Calu3 (cell line): ENCODE measurements at places on chromosomes 2 and 18. TPM values are rescaled to one million over a fixed set of nuclear protein-coding genes. Genes with fewer than 3 reads are reported as not detected.

DNA sequence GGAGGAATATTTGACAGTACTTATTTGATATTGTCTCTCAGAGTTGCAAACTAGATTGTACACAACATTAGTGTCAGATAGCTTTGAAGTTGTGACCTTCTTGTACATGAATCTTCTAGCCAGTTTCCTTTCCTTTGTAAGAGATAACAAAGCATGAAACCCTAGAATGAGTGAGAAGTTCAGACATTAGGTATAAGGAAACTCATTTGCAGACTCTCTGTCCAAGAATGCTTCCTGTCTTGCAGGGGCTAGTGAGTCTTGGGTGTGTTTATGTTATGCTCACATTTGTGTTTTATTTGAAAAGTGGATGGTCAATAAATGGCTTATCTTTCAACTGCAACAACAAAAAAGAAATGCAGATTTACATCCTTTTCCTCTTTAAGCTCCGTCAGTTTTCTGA is 1.4 kb downstream of the BOD1L2 start:
- peaks cover 22% of the 10 kb centered on the region for H3K4me1 ChIP-seq
- no peaks in the 10 kb centered on the region for H3K27me3 ChIP-seq
- H3K4me3 ChIP-seq = no peak overlapping the region
- no peaks in the 10 kb centered on the region for H3K36me3 ChIP-seq

DNA sequence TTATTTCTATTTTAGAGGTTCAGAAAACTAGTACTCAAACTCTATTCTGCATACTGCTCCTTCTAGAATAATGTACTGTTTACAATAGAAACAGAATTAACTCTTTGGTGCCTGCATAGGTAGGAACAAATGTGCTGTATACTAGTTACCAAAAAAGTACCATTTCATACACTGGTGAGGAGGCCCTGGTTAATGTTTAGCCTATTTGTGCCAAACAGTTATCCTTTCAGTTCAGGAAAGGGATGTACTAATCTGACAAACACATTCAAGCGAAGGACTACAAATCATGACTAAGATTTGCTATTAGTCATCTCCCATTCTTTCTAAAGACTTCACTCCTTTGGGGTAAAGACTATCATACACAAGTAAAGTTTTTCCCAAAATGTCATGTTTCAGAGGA is 47.4 kb downstream of the EXOC6B start:
- H3K27me3 ChIP-seq = no peaks in the 10 kb centered on the region
- no peak overlapping the region for H3K4me3 ChIP-seq
- H3K36me3 ChIP-seq = no peaks in the 10 kb centered on the region
- DNase-seq = no peak
- peaks cover 30% of the 10 kb centered on the region for H3K4me1 ChIP-seq

DNA sequence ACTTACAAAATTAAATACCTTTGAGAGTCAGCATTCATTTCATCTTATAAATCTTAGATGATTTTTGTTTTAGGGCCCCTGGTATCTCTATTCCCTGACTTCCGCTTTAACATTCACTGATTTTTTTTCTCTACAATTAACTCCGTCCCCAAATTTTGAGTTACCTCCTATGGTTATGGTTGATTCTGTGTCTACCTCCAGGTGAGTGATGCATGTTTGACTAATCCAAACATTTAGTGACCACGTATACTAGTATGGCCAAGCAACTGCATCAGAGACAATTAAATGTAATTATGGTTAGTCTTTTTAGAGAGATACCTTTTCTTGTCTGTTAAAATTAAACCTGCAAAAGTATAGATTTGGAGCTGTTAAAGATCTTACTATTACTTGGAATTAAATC is 120.3 kb downstream of the CCDC102B start:
- no peak overlapping the region for H3K27ac ChIP-seq
- no peak for DNase-seq
- H3K4me3 ChIP-seq = no peak overlapping the region
- no peaks in the 10 kb centered on the region for H3K36me3 ChIP-seq

- peak overlapping the region; percentile 97 for H3K27ac ChIP-seq
- peak overlapping the region; percentile 73 for H3K4me3 ChIP-seq
- H3K27me3 ChIP-seq = no peaks in the 10 kb centered on the region
- H3K4me1 ChIP-seq = peaks cover 29% of the 10 kb centered on the region
- DNase-seq = no peak
Measured at GRCh38 chr2:47109007-47109375, 46.1 kb downstream of the STPG4 start.

- H3K4me1 ChIP-seq = no peaks in the 10 kb centered on the region
- peak; percentile 53 for DNase-seq
- no peaks in the 10 kb centered on the region for H3K27me3 ChIP-seq
- no peak overlapping the region for H3K27ac ChIP-seq
- no peak overlapping the region for H3K4me3 ChIP-seq
Measured at GRCh38 chr2:64799592-64800252, 146.0 kb upstream of the SERTAD2 start.

GRCh38 chr2:39265315-39265714 is 21.5 kb upstream of the CDKL4 start:
- peaks cover 17% of the 10 kb centered on the region for H3K36me3 ChIP-seq
- H3K4me1 ChIP-seq = no peaks in the 10 kb centered on the region
- no peak overlapping the region for H3K4me3 ChIP-seq

- no peaks in the 10 kb centered on the region for H3K36me3 ChIP-seq
Measured at GRCh38 chr2:30656079-30656478, 151.2 kb downstream of the CAPN13 start.

- no peak for DNase-seq
- H3K27me3 ChIP-seq = no peaks in the 10 kb centered on the region
- H3K4me3 ChIP-seq = no peak overlapping the region
- H3K4me1 ChIP-seq = no peaks in the 10 kb centered on the region
- no peak overlapping the region for H3K27ac ChIP-seq
Measured at GRCh38 chr2:65204461-65205210, 23.0 kb upstream of the ACTR2 start.

- H3K4me3 ChIP-seq = no peak overlapping the region
- no peaks in the 10 kb centered on the region for H3K27me3 ChIP-seq
- peaks cover 44% of the 10 kb centered on the region for H3K36me3 ChIP-seq
- no peak overlapping the region for H3K27ac ChIP-seq
- no peak for DNase-seq
- H3K4me1 ChIP-seq = no peaks in the 10 kb centered on the region
Measured at GRCh38 chr2:240524963-240525718, 32.6 kb downstream of the ANKMY1 start.

- DNase-seq = no peak
- H3K4me1 ChIP-seq = no peaks in the 10 kb centered on the region
- H3K27me3 ChIP-seq = no peaks in the 10 kb centered on the region
- H3K4me3 ChIP-seq = peak overlapping the region; percentile 94
- peaks cover 21% of the 10 kb centered on the region for H3K36me3 ChIP-seq
Measured at GRCh38 chr2:175166216-175166824, 1.7 kb downstream of the ATF2 start.

DNA sequence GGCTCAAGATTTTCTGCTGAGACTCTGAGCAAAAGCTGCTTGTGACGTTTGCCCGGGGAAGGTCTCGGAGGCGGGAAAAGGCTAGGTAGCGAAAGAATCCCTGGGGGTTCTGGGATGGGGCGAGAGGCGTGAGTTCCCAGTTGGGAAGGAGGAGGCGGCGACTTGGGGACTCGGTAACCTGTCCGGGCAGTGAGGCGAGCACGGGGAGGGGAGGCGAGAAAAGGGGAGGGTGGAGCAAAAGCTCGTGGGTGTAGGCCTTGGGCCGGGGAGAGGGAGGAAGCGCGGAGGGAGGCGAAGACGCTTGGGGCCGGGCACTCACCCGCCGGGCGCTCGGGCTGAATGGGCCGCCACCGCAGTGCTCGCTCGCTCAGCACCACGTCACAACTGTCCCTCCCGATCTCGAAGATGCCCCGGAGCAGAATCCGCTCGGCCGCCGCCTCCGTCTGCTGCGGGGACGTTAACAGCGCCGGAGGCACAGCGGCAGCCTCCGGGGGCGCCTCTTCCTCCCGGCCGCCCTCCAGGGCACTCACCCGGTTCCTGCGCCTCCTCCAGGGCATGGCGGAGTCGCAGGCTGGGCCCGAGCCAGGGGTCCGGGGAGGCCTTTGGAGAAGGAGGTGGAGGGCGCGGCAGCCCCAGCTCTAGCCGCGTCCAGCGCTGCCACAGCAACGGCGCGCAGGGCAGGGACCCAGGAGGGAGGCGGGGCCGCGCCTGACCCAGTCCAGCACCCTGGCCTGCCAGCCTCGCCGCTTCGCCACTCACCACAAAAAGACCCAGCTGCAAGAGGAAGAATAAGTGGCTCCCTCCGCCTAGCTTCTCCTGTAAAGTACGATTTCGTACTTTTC is at the start of gene CERKL:
TSS of gene CERKL (minus strand) at position 656 of the 842 bp plus-strand sequence. CDS start at position 557, 99 bp downstream.
- peaks cover 10% of the 10 kb centered on the region for H3K4me1 ChIP-seq
- H3K4me3 ChIP-seq = peak within 1 kb of the TSS; percentile 88
- peaks cover 14% of the 10 kb centered on the region for H3K36me3 ChIP-seq
- peak; percentile 83 for DNase-seq

GRCh38 chr2:216119146-216119545 is 10.0 kb downstream of the XRCC5 start:
- peaks cover 28% of the 10 kb centered on the region for H3K4me1 ChIP-seq
- DNase-seq = no peak
- no peak overlapping the region for H3K27ac ChIP-seq

DNA sequence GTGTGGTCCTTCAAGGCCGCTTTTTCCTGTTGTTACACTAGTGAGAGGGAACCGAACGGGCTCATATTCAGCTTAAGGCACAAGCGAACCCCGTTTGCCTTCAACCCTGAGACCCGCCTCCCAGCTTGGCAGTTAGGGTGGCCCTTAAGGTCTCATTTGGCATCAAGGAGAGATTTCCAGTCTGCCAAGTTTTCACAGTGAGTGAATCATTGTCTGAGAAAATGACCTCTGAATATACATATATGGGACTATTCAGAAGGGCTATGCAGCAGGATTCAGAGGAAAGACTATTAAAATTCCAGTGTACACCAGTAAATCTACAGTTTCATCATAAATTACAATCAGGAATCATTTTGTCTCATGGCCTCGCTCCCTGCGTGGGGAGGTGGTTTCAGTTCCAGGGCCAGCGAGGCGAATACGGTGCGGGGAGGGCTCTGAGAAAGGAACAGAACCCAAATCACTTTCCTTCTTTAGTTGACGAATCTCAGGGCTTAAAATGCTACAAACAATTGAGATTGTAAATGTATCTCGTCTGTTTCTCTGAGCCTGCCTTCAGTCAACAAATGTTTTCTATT is 231.4 kb downstream of the FAM210A start:
- no peak overlapping the region for H3K27ac ChIP-seq
- H3K36me3 ChIP-seq = no peaks in the 10 kb centered on the region
- H3K4me1 ChIP-seq = no peaks in the 10 kb centered on the region
- DNase-seq = no peak

DNA sequence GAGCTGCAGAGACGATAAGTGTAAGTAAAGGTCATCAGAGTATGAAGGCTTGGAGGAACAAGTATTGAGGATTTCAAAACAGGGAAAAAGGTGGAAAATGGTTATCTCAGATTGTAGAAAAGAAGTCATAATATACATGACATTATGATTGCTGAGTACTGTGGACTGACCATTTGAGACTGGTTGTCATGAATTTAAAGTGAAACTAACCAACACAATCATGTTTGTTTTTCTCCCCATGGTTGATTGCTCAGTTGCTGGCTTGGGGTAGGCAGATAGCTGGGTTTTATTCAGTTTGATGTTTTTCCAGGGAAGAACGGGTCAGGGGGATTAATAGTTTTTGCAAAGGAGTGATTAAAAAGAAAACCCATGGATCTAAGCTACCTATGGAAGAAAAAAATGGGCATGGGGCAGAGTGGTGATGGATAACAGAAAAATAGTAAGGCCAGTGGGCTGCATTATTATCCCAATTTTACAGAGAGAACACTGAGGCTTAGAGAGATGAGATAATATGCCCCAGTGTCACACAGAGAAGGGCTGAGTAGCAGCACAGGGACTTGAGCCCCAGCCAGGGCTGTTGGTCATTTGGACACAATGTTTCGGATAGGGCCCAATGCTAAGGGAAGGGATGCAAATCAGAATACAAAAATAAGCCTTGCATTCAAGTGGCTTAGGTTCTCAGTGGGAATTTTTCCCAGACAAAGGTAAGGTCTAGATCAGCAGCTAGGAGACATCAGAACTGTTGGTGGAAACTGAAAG is 885.7 kb downstream of the DCC start:
- no peaks in the 10 kb centered on the region for H3K36me3 ChIP-seq
- H3K27ac ChIP-seq = no peak overlapping the region
- H3K4me1 ChIP-seq = no peaks in the 10 kb centered on the region
- H3K4me3 ChIP-seq = no peak overlapping the region
- DNase-seq = no peak

DNA sequence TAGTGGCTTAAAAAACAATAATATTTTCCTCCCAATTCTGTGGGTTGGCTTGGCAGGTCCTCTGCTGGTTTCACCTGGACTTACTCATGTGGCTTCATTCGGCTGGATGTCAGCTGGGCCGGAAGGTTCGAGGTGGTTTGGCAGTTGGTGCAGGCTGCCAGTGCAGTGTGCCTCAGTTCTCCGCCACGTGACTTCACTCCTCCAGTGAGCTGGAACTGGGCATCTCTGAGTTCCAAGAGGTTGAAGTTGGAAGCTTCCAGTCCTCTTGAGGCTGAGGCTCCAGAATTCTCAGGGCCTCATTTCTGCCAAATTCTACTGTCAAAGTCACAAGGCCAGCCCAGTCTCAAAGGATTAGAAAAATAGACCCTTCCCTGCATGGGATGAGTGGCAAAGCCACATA is 83.4 kb upstream of the B3GNT7 start:
- H3K27me3 ChIP-seq = no peaks in the 10 kb centered on the region
- H3K27ac ChIP-seq = no peak overlapping the region
- no peak overlapping the region for H3K4me3 ChIP-seq
- H3K4me1 ChIP-seq = peaks cover 2% of the 10 kb centered on the region
- H3K36me3 ChIP-seq = peaks cover 5% of the 10 kb centered on the region
- no peak for DNase-seq

GRCh38 chr2:71336802-71337201 is 5.2 kb downstream of the ZNF638 start:
- peaks cover 27% of the 10 kb centered on the region for H3K36me3 ChIP-seq
- no peak overlapping the region for H3K27ac ChIP-seq
- DNase-seq = no peak
- H3K4me1 ChIP-seq = peaks cover 32% of the 10 kb centered on the region
- no peak overlapping the region for H3K4me3 ChIP-seq
- H3K27me3 ChIP-seq = no peaks in the 10 kb centered on the region

GRCh38 chr2:144477281-144477956 is 42.5 kb downstream of the ZEB2 start:
- H3K4me3 ChIP-seq = no peak overlapping the region
- no peaks in the 10 kb centered on the region for H3K36me3 ChIP-seq
- H3K27me3 ChIP-seq = no peaks in the 10 kb centered on the region
- DNase-seq = no peak
- H3K27ac ChIP-seq = no peak overlapping the region

GRCh38 chr2:95530734-95531133 is 46.2 kb upstream of the TRIM43B start:
- no peak for DNase-seq
- H3K27me3 ChIP-seq = no peaks in the 10 kb centered on the region
- H3K27ac ChIP-seq = no peak overlapping the region
- peaks cover 55% of the 10 kb centered on the region for H3K36me3 ChIP-seq
- peaks cover 15% of the 10 kb centered on the region for H3K4me1 ChIP-seq
- no peak overlapping the region for H3K4me3 ChIP-seq

The UGT1A4 gene
- 6.1 TPM in 2 replicates for total RNA-seq

The UGT1A5 gene
- 7.1 and 7.3 TPM in 2 replicates for total RNA-seq

The REG3A gene
- total RNA-seq = not detected in 2 replicates

The SP140L gene
- 35.4 and 55.2 TPM in 2 replicates for total RNA-seq

The TDRD15 gene
- not detected in 2 replicates for total RNA-seq

The STPG4 gene
- total RNA-seq = 12.7 and 14.4 TPM in 2 replicates

The BMP10 gene
- not detected in 2 replicates for total RNA-seq

The CXCR1 gene
- not detected in 2 replicates for total RNA-seq

The BUB1 gene
- 63.6 and 66.1 TPM in 2 replicates for total RNA-seq

The AQP12B gene
- total RNA-seq = not detected in 2 replicates

The LCT gene
- total RNA-seq = 1.3 and 1.4 TPM in 2 replicates

The OR6B2 gene
- not detected in 2 replicates for total RNA-seq

The PID1 gene
- 0.24 and 0.31 TPM in 2 replicates for total RNA-seq
